Eye (tissue), 1 donor: ENCODE measurements at places on chromosomes 12 and 14.

- peak; percentile 46 for DNase-seq
Observed at GRCh38 chr14:75418850-75419768, 8.7 kb upstream of the JDP2 start.

- DNase-seq, result no peak
Observed at GRCh38 chr14:88919502-88919901, 95.1 kb downstream of the TTC8 start.

GRCh38 chr12:47938093-47938492 lies 25.3 kb upstream of the TMEM106C start:
- no peak for DNase-seq

DNA sequence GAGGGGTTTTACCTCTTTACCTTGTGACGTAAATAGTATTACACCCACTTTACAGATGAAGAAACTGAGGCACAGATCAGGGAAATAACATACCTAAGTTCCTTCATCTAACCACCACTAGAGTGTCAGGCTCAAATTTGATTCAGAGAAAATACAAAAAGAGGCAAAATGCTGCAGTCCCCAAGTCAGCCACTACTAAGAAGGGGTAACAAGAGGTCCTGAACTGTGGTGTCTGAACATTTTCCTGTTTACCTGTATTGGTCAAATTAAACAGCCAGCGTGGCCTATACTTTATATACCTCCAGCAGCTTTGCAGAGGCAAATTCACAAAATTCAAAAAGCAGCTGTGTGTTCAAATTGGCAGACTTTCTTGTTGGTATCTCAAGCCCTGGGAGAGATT lies 92.0 kb downstream of the TBX5 start:
- no peak for DNase-seq

DNA sequence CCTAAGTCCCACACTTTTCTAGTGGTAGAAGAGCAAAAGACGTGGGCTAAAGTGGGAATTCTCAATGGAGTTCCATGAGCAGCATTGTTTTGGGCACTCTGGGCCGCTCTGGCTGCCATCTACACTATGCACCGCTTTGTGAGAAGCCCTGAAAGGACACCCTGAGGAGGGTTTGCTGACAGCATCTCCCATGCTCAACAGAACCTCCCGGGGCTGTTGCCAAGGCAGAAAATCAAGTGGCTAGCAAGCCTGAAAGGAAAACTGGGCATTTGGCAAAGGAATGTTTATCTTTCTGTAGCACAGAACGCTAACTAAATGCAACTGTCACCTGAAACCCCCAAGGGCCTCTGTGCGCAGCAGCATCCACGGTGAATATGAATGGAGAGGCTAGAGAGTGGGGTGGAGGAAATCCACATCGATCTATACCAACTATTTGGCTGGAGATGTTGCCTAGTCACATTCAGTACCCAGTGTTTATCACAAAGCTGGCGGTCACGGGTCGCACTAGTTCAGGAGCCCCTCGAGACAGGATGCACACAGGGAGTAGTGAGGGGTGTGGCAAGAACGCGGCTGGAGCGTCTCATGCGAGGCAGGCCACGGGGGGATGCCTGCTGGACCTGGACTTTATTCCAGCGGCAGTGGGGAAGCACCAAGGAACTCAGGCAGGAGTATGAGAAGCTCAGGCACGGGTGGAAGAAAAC lies 14.2 kb downstream of the APPL2 start:
- no peak for DNase-seq

DNA sequence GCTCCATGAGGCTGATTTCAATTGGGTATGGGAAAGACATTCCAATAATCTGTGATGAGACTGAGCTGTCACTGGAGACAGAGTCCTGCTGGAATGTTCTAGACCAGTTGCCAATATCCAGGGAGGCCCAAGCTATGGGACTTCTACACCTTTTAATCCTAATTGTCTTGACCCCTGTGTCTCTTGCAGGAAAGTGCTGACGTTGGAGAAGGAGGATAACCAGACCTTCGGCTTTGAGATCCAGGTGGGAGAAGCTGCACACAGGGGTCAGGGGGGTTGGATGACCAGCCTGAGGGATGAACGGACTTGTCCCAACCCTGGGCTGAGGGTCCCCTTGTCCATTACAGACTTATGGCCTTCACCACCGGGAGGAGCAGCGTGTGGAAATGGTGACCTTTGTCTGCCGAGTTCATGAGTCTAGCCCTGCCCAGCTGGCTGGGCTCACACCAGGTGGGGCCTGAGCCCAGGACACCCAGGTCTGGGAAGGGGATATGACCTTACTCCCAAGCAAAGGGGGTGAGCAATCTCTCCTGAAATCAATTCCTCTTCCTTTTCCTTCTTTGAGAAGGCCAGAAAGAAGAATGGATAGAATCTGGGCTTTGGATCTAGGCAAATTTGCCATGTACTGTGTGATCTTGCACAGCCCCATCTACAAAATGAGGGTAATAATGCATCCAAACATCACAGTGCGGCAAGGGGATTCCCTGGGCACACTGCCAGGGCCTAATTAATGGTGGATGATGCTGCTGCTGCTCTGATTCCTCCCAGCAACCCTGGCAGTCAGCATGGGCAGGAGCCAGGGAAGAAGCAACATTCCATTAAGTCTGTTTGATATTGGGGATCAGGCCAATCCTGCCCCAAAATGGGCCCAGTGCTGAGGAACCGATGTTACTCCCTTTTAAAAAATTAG lies 4.2 kb downstream of the TAMALIN start:
- peak; percentile 63 for DNase-seq

DNA sequence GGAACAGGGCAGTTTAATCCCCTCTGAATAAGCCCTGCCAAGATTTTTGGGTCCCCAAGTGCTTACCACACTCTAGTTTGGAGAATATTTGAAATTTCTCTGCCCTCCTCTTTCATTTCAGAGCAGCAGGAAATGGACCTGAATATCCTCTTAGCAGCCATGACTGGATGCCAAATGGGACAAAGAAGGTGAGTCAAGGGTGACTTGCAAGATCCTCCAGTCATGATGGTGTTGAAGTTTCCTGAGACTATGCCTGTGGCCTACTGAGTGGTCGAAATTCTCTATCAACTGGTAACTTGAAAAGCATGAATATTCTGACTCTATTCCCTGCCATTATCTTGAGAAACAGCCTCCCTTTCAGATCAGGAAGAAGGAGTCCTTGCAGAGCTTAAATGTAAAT lies 1674.7 kb upstream of the SEL1L start:
- DNase-seq, result no peak

DNA sequence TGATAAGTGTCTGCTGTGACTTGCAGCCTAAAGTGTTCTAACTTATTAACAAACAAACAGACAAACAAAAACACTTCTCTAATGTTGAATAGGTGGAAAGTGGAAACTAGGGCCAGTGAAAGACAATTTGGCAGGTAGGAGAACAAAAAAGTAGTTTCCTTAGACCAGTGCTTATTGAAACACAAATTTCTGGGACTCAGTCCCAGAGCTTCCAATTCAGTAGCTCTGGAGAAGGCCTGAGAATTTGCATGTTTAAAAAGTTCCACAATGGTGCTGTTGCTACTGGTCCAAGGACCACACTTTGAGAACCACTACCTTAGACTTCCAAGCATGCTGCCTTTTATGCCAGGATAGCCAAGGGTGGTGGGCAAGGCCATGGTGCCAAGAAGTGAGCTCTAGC lies 67.8 kb downstream of the AKAP6 start:
- no peak for DNase-seq
